ENCODE measurements at places on chromosomes 3 and 15.

DNA sequence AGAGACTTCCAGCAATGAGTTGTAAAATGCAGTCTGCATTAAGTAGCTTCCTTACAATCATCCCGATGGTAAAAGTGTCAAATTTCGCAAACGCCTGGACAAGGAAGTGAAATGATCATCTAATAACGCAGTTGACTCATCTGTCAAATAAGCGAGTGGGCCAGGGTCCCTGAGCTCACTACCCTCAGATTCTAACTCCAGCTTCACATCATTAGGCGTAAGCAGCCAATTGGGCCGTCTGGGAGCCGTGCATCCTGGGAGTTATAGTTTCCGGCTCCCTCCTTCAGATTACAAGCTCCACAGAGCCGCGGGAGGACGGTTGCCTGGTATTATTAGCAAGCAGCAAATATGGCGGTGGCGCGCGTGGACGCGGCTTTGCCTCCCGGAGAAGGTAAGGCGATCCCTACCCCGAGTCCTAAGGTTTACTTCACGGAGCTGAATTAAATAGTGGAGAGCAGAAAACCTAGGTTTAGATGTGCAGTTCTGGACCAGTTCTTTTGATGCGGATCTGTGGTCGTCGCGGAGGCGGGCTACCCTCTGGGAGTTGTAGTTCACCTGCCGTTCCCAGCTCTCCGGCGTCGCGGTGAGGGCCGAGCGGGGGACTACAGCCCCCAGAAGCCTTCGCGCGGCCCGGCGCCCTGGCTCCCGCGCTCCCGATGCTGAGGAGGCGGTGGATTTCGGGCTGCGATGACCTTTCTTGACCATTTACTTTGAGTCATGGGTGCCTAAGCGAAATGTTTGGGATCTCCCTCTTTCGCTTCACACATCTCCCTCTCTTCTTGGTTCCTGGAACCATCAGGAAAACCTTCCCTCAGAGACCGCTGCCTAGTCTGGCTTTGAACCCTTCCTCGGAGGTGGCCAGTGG, at the start of gene CEP97:
Gene CEP97 (plus strand): TSS at position 286 of the 865 bp plus-strand sequence. CDS start 63 bp downstream, at position 349.
- peak; percentile 88 for DNase-seq

DNA sequence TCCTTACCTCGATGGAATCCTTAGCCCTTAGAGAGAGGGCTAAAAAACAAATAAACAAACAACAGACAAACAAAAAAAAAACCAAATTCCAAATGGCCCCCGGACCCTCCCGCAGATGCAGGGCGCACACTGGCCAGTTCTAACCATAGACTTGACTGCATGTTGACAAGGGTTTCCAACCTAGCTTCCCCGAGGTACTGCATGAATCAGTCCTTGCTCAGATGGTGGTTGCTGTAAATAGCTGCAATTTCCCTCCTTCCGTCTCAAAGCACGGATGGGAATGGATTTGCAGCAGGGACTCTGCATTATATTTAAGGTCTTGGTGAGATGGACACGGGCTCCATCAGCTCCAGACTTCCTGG, 162.8 kb downstream of the CD47 start:
- no peak for DNase-seq

GRCh38 chr3:180414157-180414556, 187.8 kb upstream of the TTC14 start:
- DNase-seq: no peak

- no peak for DNase-seq
Observed at GRCh38 chr3:25594007-25594502, 70.7 kb downstream of the TOP2B start.

GRCh38 chr3:85670634-85671205, 711.9 kb downstream of the CADM2 start:
- no peak for DNase-seq

GRCh38 chr15:73001840-73002239, 50.4 kb upstream of the NEO1 start:
- no peak for DNase-seq

DNA sequence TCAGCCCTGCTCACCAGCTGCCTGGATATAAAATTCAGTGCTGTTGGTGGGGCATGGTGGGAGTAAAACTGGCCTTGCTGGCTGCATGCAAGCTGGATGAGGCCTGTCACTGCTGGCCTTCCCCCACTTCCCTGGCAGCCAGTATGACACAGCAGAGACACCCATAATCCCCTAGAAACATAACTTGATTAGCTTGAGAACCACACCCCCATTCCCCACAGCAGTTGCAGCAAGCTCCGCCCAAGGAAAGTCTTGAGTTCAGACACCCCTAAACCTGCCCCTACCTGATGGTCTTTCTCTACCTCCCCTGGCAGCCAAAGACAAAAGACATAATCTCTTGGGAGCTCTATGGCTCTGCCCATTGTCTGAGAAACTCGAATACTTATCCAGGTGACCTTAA, 405.1 kb upstream of the NECTIN3 start:
- no peak for DNase-seq

GRCh38 chr3:170274641-170275040, 52.4 kb downstream of the PRKCI start:
- DNase-seq: no peak

GRCh38 chr15:49042165-49042564, 4.1 kb downstream of the SECISBP2L start:
- DNase-seq: no peak

DNA sequence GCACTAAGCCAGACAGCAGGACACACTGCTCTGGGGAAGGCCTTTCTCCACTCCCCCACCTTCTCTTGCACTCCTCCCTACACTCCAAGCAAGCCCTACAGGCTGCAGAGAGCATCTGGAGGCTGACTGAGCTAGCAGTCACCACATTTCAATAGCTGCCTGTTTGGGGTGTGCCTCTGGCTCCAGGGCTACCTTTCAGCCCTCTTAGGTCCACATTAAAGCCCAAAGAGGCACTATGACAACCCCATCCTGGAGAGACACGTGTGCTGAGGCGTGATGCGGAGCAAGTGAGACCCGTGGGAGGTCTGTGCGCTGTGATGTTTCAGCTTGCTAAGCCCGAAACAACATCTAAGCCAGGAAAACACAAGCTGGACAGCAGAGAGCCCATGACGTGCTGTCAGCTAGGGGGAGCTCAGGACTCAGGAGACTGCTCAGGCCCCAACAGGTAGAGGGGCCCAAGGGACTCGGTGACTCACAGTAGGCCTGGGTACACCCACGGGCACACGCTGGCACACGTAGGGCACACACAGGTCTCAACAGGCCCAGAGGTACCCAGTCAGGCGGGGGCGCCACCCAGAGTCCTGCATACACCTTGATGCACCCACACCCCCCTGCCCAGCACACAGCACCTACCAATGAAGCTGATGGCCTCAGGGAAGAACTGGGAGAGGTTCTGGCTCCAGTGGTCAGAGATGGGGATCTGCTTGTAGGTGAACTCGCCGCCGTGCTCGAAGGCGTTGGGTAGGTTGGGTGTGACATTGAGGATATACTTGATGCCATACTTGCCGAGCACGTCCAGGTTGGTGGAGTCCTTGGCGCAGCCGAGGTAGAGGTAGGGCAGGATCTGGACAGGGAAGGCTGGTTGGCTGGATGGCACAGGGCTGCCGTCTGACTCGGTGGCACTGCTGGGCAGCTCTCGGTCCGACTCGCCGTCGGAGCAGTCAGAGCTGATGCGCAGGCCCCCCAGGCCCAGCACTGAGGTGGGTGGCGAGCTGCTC, 2.8 kb downstream of the DUSP7 start:
- peak; percentile 30 for DNase-seq

- DNase-seq: no peak
Observed at GRCh38 chr3:57794501-57794900, 38.4 kb downstream of the SLMAP start.

DNA sequence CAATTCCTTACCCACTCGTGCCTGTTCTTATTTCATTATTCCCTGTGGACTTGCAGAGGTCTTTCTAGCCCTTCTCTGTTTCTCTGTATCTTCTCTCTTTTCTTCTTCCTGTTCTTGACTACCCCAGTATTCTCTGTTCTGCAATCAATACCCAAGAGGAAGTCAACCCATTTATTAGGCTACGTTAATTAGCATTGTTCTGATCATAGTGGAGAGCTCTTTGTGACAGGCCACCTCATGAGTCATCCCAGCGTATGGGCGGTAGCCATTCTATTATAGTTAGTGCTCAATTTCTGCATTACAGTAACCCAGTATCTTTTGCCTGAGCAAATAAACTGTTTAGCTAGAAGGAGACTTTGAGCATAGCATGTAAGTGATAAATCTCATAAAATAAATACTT, 259.5 kb upstream of the GRM7 start:
- no peak for DNase-seq

DNA sequence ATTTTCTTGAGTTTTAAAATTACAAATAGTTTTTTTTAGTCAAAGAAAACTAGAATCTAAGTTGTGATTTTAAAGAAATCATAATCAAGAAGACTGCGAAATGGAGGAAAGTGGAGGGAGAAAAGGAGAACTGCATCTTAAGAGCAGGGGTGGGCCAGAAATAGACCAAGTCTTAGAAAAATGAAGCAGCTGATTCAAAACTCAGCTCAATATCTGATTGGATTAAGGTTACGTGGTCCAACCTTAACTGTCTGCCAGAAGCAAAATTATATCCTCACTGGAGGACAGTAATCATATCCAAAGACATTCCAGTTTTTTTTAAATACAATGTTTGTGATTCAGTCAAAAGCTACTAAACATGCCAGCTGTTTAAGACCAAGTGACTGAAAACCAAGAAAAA, 41.4 kb downstream of the CHSY1 start:
- DNase-seq: no peak

GRCh38 chr3:178930116-178930515, 141.5 kb downstream of the ZMAT3 start:
- no peak for DNase-seq

DNA sequence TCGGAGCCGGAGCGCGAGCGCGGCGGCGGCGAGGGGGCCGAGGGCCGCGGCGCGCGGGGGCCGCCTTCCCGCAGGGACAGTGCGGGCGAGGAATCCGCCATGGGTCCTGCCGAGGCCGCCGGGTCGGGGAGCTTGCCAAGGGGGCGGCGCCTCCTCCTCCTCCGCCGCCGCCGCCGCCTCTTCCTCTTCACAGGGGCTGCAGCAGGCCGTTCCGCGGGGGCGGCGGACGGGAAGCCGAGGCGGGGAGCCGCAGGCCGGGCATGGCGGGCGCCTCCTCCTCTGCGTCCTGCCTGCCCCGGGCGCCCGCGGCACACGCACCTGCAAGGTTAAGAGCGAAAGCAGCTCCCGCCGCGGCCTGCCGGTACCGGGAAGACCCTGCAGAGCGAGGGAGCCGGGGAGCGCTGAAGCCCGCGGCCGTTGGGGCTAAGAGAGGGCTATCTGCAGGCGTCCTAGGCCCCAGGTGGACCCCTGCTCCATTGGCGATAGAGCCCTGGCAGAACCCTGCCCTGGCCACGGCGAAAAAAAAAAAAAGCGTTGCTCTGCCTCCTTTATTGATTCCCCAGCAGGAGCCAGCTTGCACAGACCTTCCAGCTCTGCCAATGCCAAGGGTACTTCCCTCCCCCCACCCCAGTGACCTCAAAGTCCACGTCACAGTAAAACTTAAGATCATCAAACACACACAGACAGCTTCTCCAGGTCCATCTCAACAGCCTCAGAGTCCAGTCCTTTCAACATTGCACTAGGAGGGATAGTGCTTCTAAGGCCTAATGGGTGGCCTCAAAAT, at the start of gene LYSMD2:
Gene LYSMD2 (minus strand): TSS at position 134 of the 784 bp plus-strand sequence. CDS start 33 bp downstream, at position 101.
- peak; percentile 63 for DNase-seq

DNA sequence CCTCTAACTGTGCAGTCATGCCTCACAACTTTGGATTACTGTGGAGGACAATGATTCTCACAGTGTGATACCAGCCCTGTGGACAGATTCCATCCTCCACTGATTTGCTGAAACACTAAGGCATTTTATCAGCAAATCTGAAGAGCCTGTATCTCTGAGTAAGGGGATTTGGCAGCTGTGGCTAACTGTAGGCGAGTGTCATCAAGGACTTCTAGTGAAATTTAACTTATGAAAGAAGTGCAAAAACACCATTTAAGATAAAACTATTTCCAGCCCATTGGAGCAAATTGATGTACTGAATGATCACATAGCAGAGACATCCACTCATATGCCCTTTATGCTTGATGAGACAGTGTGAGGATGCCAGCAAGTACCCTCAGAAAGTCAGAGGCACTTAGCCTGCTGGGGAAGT, 13.9 kb upstream of the TMPRSS7 start:
- DNase-seq: no peak

DNA sequence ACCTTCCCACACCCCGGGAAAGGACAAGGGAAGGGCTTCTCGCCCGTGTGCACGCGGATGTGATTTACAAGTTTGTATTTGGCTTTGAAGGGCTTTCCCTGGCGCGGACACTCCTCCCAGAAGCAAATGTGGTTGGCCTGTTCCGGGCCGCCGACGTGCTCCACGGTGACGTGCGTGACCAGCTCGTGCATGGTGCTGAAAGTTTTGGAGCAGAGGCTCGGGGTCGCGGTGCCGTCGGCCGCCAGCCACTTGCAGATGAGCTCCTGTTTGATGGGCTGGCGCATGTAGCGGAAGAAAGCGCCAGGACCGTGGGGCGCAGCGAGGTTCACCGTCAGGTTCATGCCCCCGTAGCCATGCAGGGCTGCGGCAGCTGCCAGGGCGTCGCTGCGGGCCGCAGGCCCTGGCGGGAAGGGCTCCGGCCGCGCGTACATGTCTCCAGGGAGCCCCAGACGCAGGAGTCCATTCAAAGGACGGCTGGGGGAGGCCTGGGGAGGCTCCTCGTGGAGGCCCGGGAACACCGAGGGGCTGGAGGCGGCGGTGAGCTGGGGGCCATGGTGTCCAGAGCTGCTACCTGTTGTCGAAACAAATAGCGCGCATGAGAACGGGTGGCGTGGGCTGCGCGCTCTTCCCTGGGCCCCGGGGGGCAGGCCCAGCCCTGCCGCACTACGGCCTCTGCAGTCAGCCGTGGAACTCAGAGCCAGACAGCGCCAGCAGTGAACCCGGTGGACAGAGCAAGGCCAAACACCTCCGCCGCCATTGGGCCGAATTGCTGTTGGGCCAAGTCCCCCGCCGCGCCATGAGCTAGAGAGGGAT, 10.2 kb downstream of the ZIC4 start:
- no peak for DNase-seq

- DNase-seq: peak; percentile 22
Observed at GRCh38 chr3:183253528-183254486, 754 bp downstream of the B3GNT5 start.

DNA sequence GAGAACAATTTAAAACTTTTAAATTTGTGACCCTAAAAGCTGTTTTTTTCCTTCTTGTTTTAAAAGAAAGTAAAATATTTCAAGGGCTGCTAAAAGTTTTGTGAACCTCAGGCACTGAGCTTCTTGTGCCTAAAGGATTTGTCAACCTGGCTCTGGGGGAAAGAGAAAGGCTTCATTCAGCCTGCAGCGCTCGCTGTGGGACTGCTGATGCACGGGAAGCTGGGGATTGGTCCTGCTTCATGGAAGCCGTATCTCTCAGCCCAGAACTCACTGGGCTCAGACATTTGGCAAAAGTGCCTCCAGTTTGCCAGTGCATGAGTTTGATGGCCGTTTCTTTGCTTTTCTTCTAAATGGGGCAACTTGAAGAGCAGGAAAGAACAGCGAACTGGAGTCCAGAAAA, 30.8 kb downstream of the TPRG1 start:
- no peak for DNase-seq

- DNase-seq: no peak
Observed at GRCh38 chr3:64988188-64988587, 300.4 kb upstream of the ADAMTS9 start.

DNA sequence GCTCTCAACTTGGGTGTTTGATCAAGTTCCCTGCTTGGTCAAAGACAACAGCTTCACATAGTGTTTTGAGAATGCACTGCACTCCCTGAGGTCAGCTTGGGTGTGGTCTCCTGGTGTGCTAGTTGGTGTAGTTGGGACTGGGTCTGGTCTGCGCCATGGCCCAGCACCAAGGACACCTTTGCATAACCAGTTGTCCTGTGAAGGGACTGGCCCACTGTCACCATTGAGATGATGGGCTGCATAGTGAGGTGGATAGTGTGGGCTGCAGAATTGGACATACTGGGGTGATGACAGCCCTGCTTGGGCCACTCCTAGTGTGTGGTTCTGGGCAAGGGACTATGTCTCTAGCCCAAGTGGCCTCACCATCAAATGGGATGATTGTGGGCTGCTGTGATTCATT, 9.5 kb downstream of the RPSA start:
- no peak for DNase-seq

All from CD4-positive, alpha-beta T cell treated with Interleukin-4 for 1 hour (primary cell).